Neural crest cell (in vitro differentiated cells): ENCODE measurements at places on chromosomes 16 and 17. TPM values are rescaled to one million over a fixed set of nuclear protein-coding genes. Genes with fewer than 3 reads are reported as not detected.
A peak's percentile ranks its signal among the peaks of the same experiment; 100 is the strongest.

- no peak overlapping the region for H3K4me3 ChIP-seq
- H3K27ac ChIP-seq = no peak overlapping the region
- H3K4me1 ChIP-seq = no peaks in the 10 kb centered on the region
- H3K36me3 ChIP-seq = peaks cover 3% of the 10 kb centered on the region
- peaks cover 26% of the 10 kb centered on the region for H3K27me3 ChIP-seq
These were observed 266.4 kb downstream of the HAPSTR1 start for GRCh38 chr16:9357829-9358228.

DNA sequence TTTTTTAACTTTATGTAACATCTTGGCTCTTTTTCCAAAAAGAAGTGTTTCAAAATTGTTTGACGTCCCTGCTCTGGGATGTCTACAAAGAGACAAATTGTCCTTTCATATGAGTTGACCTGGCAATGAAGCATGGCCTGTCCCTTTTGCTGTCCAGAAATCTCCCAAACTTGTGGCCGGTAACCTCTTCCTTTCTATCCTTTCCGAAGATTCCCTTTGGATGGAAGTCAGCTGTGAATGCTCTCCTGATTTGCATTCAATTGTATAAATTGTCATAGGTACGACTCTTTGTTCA, 40.9 kb upstream of the FAM20A start:
- peaks cover 10% of the 10 kb centered on the region for H3K4me1 ChIP-seq
- no peak overlapping the region for H3K4me3 ChIP-seq
- H3K27me3 ChIP-seq = no peaks in the 10 kb centered on the region
- H3K27ac ChIP-seq = no peak overlapping the region
- no peak for DNase-seq

- no peak for DNase-seq
- H3K27me3 ChIP-seq = no peaks in the 10 kb centered on the region
- H3K27ac ChIP-seq = no peak overlapping the region
These were observed 36.1 kb upstream of the HELZ start for GRCh38 chr17:67281053-67281452.

DNA sequence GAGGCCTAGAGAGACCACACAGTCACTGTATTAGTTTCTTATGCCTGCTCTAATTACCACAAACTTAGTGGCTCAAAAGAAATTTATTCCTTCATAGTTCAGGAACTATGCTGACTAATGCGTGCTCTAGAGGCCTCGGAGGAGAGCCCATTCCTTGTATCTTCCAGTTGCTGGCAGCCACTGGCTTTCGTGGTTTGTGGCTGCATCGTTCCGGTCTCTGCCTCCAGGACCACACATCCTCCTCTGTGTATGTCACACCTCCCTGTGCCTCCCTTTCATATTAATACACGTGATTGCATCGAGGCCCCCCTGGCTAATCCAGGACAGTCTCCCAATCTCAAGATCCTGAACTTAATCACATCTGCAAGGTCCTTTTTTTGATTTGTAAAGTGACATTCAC, 16.9 kb upstream of the MYLK3 start:
- H3K4me1 ChIP-seq = peaks cover 12% of the 10 kb centered on the region
- no peaks in the 10 kb centered on the region for H3K27me3 ChIP-seq
- no peak overlapping the region for H3K4me3 ChIP-seq
- H3K27ac ChIP-seq = no peak overlapping the region

DNA sequence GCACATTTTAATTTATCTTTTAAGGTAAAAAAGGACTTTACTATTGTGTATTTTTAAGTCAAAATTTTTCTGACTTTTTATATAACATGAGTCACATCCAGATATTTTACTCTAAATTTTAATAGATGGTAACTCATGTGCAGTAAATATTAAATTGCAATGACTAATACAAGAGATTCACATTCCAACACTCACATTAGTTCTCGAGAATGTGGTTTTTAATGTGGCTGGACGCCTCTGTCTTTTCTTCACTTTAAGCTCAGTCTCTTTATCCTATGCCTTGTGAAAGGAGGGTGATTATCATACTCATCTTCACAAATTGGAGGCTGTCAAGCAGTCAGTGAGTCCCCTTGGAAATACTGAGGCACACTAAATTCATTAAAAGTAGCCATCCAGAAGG, 315.6 kb downstream of the HS3ST3B1 start:
- no peaks in the 10 kb centered on the region for H3K27me3 ChIP-seq
- no peak for DNase-seq
- peaks cover 5% of the 10 kb centered on the region for H3K4me1 ChIP-seq
- no peak overlapping the region for H3K27ac ChIP-seq
- no peaks in the 10 kb centered on the region for H3K36me3 ChIP-seq
- no peak overlapping the region for H3K4me3 ChIP-seq

DNA sequence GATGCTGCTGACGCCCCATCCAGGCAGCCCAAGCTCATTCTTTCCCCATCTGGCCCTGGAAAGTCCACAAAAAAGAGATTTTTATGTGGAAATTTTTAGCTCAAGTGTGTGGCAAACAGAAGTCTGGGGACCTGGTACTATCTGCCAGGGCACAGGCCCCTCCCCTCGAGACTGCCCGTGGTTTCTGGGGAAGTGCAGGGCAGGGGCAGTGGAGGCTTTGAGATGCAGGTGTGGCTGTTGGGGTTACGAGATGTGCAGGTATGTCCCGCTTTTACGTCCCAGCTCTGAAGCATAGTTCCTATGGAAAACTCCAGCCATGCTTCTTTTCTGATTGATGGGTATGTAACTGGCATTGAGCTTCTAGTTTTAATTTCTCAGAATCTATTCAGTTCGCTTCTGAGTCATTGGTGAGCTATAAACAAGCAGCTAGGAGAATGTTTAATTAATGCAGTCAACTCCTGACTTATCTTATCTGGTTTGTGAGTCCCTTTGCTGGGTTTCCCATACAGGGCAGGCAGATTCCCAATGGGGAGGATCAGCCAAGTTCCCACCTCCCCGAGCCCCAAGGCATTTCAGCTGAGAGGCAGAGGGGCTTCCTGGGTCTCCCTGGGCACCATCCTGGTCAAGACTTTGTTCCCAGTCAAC, 16.2 kb downstream of the TBX4 start:
- H3K4me1 ChIP-seq = peaks cover 6% of the 10 kb centered on the region
- no peaks in the 10 kb centered on the region for H3K36me3 ChIP-seq
- no peak for DNase-seq
- no peak overlapping the region for H3K4me3 ChIP-seq

The SERPINF2 gene
- 0.19 TPM in 1 of 2 replicates, not detected in the other for total RNA-seq

GRCh38 chr16:30805370-30806169, 18.6 kb upstream of the ZNF629 start:
- H3K27ac ChIP-seq = peak overlapping the region; percentile 96
- peaks cover 31% of the 10 kb centered on the region for H3K4me1 ChIP-seq
- H3K36me3 ChIP-seq = no peaks in the 10 kb centered on the region
- H3K27me3 ChIP-seq = no peaks in the 10 kb centered on the region
- peak; percentile 71 for DNase-seq

GRCh38 chr16:2204416-2205103, 694 bp upstream of the MLST8 start:
- DNase-seq = no peak
- peak overlapping the region; percentile 83 for H3K4me3 ChIP-seq
- peaks cover 15% of the 10 kb centered on the region for H3K27me3 ChIP-seq
- peaks cover 5% of the 10 kb centered on the region for H3K36me3 ChIP-seq

The PRCD gene
- total RNA-seq = 0.41 and 0.75 TPM in 2 replicates

The RAB34 gene
- 83.5 and 87.4 TPM in 2 replicates for total RNA-seq

The HS3ST4 gene
- 0.98 and 1.1 TPM in 2 replicates for total RNA-seq

DNA sequence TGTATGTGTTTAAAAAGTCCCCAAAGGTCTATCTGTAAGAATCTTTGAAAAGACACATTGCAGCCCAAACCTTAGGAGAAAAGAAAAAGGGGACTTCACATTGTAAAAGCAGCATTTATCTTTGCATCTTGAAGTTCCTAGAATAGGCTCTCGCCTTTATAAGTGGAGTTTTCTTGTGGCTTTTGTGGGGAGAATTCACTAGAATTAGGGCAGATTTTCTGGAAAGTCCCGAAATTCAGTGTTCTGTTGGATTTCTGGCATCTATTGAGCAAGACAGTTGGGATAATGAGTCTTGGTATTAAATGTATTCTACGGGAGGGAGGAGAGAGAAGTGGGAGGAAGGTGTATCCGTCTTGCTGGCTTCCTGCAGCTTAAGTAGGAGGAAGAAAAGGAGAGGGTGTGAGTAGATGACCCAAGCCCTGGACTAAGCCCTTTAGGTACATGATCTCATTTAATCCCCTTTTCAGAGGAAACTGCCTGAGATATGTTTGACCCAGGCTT, 62.6 kb downstream of the PRKCA start:
- peaks cover 35% of the 10 kb centered on the region for H3K4me1 ChIP-seq
- H3K4me3 ChIP-seq = no peak overlapping the region
- H3K27me3 ChIP-seq = no peaks in the 10 kb centered on the region
- no peak for DNase-seq
- no peaks in the 10 kb centered on the region for H3K36me3 ChIP-seq

- no peak overlapping the region for H3K4me3 ChIP-seq
- H3K27me3 ChIP-seq = no peaks in the 10 kb centered on the region
- peaks cover 3% of the 10 kb centered on the region for H3K36me3 ChIP-seq
- H3K4me1 ChIP-seq = peaks cover 5% of the 10 kb centered on the region
These were observed 5.9 kb downstream of the TELO2 start for GRCh38 chr16:1498899-1499676.

DNA sequence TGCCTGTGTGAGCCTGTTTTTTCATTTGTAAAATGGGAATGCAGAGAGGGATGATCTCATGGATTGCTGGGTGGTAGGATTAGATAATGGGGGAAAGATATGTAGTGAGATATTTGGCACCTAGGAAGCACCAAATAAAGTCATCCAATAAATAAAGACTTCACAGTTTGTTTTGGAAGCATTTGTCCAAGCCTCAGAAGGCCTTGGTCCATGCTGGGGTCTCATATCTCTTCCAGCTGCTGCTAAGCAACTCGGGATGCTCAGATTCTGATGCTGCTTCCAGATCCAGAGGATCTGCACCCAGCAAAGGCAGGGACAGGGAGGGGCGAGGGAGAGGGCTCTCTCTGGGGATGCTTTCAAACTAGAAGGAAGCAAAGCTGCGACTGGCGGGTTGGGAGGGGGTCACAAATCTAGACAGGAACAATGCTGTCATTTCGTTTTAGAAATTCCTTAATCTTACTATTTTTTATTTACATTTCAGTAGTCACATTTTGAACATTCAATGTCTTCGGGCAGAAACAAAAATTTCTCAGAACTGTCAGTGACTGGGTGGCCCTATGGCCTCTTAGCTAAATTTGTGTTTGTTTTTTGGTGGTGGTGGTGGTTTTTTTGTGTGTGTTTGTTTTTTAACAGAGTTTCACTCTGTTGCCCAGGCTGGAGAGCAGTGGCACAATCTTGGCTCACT, 114.9 kb upstream of the CDH5 start:
- peak overlapping the region; percentile 35 for H3K4me3 ChIP-seq
- H3K36me3 ChIP-seq = no peaks in the 10 kb centered on the region
- peaks cover 18% of the 10 kb centered on the region for H3K4me1 ChIP-seq
- no peak for DNase-seq

- peaks cover 10% of the 10 kb centered on the region for H3K36me3 ChIP-seq
- H3K4me3 ChIP-seq = peak overlapping the region; percentile 93
- peaks cover 7% of the 10 kb centered on the region for H3K27me3 ChIP-seq
- no peak for DNase-seq
- peaks cover 32% of the 10 kb centered on the region for H3K4me1 ChIP-seq
These were observed 1.1 kb downstream of the ABAT start for GRCh38 chr16:8675183-8676159.

DNA sequence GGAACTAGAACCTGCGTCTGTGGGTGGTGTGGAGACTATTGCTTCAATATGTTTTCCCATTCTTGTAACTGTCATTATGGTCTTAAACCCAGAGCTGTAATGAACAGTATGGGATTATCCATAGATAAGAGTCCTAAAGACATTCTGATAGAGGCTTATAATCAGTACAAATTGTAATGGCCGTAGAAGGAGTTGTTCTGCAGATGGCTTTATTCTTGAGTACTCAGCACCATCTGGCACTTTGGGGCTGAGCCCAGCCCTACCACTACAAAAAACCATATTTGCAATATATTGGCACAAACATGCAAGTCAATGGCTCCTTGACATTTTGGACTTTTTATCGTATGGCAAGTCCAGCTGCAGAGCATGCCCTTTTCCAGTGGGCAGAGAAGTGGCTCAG, 150.0 kb downstream of the HS3ST4 start:
- no peak overlapping the region for H3K4me3 ChIP-seq
- H3K36me3 ChIP-seq = no peaks in the 10 kb centered on the region
- H3K4me1 ChIP-seq = peaks cover 22% of the 10 kb centered on the region
- no peak for DNase-seq

The GAST gene
- total RNA-seq = not detected in 2 replicates

GRCh38 chr17:16304830-16305229, 48.4 kb downstream of the CENPV start:
- DNase-seq = peak; percentile 17
- peaks cover 7% of the 10 kb centered on the region for H3K36me3 ChIP-seq
- H3K27me3 ChIP-seq = no peaks in the 10 kb centered on the region
- H3K4me3 ChIP-seq = no peak overlapping the region
- H3K4me1 ChIP-seq = peaks cover 4% of the 10 kb centered on the region
- no peak overlapping the region for H3K27ac ChIP-seq
